Myocyte (in vitro differentiated cells): ENCODE measurements at places on chromosomes 7 and 10.

DNA sequence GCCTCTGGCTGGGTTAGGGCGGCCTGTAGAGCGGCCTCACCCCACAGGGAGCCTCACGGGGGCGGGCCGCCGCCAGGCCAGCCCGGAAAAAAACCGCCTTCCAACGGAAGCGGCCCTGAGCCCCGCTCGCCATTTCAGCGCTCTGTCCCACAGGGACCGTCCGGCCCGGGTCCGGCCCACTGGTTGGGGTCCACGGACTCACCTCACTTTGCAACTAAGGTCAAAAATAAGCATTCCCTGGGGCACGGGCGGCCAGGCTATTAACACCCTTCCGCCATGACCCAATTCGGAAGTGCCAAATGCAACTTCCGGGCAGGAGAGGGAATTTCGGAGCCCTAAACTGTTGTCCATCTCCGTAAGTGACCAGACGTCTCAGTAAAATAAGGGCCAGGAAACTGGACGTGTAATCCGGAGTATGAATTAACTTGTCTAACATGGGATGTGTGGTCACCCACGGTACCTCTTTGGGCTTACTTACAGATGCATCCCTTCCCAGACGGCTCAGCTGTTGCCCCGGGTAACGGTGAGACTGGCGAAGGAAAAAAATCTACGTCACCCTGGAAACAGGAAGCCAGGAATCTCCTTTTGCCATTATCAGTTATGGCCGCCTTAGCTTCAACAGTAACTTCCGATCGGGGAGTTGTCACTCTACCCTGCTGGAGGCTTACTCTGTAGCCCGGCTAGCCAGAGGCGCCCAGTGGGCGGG, at the start of gene BBIP1:
Gene BBIP1, minus strand, starts transcription at position 538 of the 706 bp plus-strand sequence. CDS start 1,023 bp downstream, outside the sequence.
- peak; percentile 100 for DNase-seq

DNA sequence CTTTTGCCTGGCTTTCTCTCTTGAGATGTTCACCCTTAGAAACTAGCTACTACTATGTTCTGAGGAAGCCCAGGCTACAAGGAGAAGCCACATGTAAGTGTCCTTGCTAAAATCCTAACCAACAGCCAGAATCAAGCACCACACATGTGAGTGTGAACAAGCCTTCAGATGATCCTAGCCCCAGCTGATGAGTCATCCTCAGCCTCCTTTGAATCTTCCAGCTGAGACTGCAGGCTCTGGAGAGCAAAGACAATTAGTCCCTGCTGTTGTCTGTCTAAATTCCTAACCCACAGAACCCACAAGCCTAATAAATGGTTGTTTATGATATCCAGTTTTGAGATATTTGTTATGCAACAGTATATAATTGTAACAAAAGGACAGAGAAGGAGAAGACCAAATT, 92.8 kb upstream of the TAC1 start:
- DNase-seq: peak; percentile 9

DNA sequence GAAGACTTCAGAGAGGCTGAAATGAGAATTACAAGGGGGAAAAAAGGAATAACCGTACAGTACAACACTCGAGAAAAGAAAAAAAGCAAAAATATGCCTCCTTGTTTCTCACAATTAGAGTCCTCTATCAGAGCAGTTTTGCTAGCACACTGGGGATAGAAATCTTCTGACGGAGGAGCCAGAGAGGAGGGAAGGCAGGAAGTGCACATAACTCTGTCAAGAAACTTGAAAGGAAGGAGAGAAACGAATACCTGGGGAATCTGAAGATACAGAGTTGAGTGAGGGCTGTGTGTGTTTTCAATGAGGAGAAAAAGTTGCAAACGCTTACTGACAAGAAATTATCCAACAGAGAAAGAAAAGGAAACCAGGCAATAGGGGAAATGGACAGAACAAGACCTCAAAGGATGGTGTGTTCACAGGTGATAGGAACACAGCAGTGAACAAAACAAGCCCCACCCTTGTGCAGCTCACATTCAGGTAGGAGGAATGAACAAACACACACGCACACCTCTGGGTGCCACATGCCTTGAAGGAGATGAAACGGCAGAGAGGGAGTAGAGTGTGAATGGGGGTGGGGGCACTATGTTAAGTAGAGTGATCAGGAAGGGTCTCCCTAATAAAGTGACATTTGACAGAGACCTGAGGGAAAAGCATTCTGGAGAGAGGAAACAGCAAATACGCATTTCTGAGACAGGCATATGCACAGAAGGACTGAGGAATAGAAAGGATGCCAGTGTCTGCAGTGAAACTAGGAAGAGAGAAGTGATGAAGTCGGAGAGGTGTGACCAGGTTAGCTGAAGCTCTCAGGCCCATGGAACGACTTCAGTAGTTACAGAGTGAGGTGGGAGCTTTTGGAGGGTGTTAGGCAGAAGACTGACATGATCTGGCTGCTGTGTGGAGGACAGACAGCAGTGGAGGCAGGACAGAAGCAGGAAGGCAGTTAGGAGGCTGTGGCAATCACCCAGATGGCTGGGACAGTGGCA, 46.7 kb upstream of the SPOCK2 start:
- no peak for DNase-seq

- DNase-seq: peak; percentile 73
Measured at GRCh38 chr7:77447616-77448015, 31.5 kb upstream of the GSAP start.

DNA sequence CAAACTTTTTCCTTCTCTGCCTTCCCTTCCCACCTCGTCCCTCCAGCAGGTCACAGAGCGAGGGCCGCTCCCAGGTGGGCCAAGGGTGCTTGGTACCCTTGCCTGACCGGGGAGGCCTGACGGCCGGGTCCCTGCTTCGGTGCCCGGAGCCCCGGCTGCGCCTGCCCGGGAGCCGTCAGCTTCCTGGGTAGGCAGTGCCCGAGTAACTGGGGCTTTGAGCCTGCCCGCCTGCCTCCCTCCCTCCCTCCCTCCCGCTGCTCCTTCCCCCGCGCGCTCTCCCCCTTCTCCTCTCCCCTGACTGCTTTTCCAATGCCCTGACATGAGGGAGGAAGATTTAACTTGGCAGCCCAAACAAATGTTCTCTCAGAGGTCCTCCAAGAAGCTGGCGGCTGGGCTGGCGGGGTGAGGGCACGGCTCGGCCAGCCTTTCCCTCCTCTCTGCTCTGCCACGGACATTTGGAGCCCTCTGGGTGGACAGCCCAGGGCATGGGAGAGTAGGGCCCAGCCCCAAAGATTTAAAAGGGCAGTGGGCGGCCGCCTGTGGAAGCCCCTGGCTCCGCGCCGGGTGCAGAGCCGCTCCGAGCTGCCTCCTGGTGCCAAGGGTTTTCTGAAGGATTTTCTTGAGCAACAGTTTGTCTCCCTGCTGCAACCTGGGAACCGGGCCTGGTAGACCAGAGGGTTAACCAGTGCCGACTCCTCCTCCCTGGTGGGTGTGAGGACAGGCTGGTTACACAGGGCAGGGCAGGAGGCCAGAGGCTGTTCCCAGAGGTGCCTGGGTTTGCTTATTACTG, 2.0 kb downstream of the ZMIZ1 start:
- peak; percentile 83 for DNase-seq

GRCh38 chr7:69996121-69996520, 397.8 kb downstream of the AUTS2 start:
- no peak for DNase-seq

- no peak for DNase-seq
Measured at GRCh38 chr7:14622559-14622958, 280.0 kb downstream of the DGKB start.

GRCh38 chr7:29988424-29989256, 961 bp downstream of the SCRN1 start:
- peak; percentile 61 for DNase-seq

DNA sequence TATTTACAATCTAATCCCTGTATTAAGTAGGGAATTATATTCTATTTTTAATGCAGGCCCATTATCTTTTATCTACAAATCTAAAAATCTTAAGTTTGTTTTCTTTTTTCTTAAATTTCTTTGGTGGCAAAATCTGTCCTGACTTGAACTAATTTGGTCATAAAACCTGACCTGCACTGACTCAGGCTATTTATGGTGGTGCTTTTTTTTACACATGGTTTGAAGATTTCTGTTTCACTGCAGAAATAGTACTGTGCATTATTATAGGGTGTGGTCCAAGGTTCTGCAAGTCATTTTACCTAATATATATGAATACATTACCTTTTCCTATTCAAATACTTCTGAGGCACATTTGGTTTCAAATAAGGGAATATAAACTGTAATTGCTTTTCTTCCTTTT, 137.0 kb downstream of the CD36 start:
- DNase-seq: no peak

- DNase-seq: no peak
Measured at GRCh38 chr7:36982766-36983165, 258.5 kb upstream of the AOAH start.

- DNase-seq: peak; percentile 11
Measured at GRCh38 chr10:43355749-43356371, 15.6 kb upstream of the FXYD4 start.

GRCh38 chr7:39613577-39613976, 9.8 kb upstream of the RALA start:
- DNase-seq: peak; percentile 13

GRCh38 chr7:75963381-75963995, 30.9 kb downstream of the TMEM120A start:
- DNase-seq: no peak

GRCh38 chr7:132417103-132417906, 159.0 kb downstream of the PLXNA4 start:
- no peak for DNase-seq

GRCh38 chr7:45657890-45658715, 83.9 kb downstream of the ADCY1 start:
- DNase-seq: no peak

DNA sequence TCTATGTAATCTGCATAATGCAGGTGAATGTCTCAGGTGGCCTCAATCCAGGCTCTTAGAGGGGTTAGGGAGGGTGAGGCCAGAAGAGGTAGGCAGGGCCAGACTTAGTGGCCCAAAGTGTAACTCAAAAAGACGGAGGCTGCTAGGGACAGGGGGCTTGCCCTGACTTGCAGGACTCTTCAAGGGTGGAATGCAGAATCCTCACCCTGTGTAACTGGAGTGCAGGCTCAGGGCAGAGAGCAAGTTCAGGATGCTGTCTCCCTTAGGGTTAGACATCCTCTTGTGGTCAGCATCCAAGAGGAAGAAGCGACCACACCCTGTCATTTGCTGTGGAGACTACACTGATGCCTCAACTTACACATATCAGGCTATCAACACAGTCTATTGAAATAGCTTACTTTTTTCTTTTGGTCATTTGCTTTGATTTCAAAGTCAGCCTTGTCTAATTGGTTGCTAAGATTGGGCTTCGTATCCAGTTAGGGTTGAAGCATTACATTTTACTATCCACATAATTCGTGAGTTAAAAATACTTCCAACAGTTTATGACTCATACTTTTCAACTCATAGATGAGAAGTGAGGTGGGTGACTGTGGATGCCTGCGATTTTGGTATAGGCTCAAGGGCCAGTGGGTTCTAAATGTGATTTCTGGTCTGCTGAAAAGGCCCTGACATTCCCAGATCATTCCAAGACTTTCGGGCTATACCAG, 563.6 kb downstream of the SUGCT start:
- no peak for DNase-seq

DNA sequence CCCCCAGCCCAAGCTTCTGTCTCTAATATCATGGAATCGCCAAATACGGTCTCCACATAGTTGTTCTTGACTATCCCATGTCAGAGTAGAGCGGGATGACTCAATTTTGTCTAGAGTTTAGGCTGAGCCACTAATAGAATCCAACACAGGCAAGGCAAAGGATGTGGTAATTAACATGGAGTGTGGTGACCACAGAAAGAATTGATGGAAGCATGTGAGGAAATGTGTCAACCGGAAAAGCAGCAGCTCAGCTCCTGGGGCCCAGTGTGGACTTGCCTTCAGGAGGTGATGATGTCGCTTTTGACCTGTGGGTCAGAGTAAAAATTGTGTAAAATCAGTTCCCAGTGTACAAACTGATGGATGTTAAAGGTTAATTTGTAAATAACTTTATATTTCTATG, 139.3 kb upstream of the KLF6 start:
- DNase-seq: peak; percentile 94

DNA sequence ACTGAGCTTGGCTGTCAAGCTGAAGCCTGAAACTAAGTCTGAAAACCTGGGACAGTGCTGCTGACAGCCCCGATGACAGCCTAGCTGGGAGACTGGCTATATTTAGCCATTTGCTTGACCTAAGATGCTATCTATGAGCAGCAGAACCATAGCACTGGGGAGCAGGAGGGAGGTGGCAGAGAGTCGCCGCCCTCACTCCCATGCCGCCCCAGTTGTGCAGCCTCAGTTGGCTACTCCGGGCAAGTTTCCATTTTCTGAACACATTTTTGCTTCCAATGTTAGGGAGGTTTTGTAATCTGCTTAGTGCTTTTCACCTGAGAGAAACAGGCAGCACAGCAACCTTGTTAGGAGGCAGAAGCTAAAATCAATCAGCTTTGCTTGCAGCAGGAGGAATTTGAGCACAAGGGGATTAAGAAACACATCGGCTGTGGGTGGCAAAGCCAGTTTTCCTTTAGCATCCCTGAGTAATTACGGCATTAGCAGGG, 20.4 kb upstream of the C10orf71 start:
- DNase-seq: peak; percentile 46

DNA sequence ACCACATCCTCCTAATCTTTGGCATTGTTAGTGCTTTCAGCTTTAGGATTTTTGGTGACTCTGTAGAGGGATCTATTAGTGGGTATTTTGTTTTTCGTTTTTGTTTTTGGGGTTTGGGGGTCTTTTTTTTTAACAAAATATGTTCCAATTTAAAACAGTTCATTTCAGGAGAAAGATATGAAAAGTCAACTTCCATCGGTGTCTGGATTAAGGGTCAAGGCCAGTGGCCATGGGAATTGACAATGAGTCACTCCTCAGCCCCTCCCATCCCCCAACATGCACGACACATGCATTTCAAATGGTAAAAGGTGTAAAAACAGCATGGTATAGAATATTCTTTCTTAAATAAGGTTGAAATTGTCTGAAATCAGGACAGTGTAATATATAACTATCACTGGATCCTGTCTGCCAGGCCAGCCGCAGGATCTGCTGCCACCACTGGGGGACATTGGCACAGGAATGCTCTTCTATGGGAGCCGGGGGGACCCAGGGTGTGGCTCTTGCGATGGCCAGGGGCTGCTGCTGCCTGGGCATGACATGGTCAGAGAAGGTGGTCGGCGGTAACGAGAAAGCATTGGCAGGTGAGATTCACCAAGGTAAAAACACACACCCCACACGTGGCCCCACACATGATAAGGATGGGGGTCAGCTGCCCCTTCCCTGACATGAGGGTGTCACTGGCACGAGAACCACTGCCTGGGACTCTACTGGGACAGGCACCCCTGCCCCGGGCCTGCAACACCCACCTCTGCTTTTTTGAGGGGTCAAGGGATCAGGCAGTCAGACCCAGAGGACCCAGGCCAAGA, 126.2 kb upstream of the KCTD7 start:
- DNase-seq: no peak
